ENCODE measurements at places on chromosomes 5 and 9.

- no peak for DNase-seq
These were observed 9.1 kb upstream of the GPSM1 start for GRCh38 chr9:136318111-136318775.

DNA sequence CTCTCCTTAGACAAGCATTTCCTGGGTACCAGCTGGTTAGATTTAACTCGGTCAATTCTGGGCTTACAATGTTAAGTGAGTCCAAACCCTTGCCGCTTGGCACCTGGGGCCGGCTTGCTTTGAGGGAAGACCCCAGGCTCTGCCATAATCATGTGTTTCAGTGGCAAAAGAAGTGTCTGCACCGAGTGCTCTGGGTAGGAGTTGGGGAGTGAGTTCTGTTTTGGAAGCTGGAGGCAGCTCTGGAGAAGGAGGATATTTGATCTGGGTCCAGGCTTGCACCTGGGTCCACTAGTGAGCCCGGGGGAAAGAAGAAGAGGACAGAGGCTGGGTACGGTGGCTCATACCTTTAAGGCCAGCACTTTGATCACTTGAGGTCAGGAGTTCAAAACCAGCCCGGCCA, 8.4 kb upstream of the OLFM1 start:
- no peak for DNase-seq

- DNase-seq: no peak
These were observed 122.4 kb upstream of the FGF10 start for GRCh38 chr5:44511596-44511995.

DNA sequence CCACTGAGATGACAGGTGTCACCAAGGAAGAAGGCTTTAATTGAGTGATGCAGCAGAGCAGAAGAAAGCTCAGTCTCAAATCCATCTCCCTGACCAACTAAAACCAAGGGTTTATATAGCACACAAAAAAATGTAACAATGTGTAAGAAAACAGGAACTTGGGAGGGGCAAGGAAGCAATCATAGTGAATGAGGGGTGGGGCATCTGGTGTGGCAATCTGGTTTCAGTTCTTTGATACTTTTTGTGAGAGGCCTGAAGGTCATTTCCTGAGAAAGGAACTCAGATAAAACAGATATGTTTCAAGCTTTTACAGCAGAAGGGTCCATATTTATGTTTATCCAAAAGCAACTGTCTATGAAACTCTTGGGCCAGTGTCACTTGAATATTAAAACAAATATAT, 19.7 kb downstream of the CD180 start:
- DNase-seq: no peak

DNA sequence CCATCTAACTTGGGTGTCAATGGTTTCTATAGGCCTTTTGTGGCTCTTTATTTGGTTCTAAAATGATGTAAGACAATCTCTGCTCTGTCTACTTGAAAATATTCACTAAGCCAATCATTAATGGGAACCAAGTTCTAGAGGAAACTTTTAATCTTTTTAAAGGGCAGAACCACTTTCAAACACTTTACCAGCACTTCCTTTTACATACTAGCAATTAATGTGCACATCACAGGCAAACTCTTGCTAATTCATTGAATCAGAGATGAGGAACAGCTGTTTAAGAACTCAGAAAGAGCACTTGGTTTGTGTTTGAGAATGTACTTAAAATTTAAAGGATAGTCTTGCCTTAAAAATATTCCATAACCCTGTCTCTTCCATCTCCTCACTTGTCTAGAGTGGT, 83.4 kb downstream of the PAPPA start:
- no peak for DNase-seq

- DNase-seq: no peak
These were observed 103.3 kb upstream of the EDIL3 start for GRCh38 chr5:84487963-84488362.

- DNase-seq: no peak
These were observed 3.3 kb downstream of the EXOC3 start for GRCh38 chr5:446066-446882.

DNA sequence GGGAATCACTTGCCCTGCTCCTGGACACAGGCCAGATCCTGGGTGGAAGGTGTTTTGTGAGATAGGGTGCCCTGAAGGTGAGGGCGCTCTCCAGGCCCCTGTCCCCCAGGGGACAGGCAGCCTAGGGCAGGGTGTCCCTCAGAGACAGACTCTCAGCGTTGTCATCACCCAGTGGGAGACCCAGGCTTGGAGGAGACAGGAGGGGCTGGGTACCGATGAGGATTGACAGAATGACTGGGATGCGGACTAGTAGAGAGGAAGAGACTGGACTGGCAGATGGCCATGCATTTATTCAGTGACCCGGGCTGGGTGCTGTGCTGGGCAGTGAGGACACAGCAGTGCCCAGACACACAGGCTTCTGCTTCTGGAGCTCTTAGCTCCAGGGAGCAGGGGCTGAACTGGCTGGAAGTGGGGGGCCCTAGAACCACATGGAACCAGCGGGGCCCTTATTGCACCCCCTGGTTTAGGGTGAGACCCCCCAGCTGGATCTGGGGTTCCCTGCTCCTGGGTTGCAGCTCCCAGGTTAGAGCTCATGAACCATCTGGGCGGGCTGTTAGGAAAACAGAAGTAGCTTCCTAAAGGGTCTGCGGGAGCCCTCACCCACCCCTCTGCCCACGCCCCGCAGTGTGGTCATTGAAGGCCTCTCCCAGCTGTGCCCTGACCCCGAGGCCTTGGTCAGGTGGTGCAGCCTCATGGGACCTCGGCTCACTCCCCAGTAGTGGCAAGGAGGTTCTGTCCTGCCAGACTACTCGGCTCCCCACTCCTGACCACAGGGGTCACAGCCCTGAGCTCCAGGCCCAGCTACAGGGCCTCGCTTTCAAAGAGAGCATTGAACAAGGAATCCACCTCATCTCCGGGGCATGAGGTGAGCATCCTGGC, 116.7 kb upstream of the LMX1B start:
- no peak for DNase-seq

GRCh38 chr9:132744881-132745755, 74.9 kb downstream of the GTF3C4 start:
- DNase-seq: no peak

DNA sequence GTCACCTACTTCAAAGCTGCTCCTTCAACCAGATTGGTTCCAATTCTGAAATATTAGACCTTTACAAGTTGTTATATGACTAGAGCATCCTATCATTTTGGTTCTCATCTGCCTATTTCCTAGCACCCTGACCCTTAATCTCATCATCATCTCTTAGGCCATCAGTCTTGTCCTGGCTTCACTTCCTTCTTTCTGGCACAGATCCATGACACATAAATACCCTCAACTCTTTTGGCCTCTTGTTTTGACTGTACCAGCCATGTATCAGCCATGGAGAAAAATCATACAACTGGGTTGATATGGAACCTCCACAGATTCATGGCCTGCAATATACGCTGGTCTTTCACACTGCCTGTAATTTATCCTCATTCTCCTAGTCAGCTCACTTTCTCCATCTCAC, 123.1 kb upstream of the FBXL17 start:
- no peak for DNase-seq

GRCh38 chr9:385818-386398, 171.2 kb downstream of the DOCK8 start:
- DNase-seq: no peak

- DNase-seq: no peak
These were observed 442 bp downstream of the NEURL1B start for GRCh38 chr5:172641359-172642050.

DNA sequence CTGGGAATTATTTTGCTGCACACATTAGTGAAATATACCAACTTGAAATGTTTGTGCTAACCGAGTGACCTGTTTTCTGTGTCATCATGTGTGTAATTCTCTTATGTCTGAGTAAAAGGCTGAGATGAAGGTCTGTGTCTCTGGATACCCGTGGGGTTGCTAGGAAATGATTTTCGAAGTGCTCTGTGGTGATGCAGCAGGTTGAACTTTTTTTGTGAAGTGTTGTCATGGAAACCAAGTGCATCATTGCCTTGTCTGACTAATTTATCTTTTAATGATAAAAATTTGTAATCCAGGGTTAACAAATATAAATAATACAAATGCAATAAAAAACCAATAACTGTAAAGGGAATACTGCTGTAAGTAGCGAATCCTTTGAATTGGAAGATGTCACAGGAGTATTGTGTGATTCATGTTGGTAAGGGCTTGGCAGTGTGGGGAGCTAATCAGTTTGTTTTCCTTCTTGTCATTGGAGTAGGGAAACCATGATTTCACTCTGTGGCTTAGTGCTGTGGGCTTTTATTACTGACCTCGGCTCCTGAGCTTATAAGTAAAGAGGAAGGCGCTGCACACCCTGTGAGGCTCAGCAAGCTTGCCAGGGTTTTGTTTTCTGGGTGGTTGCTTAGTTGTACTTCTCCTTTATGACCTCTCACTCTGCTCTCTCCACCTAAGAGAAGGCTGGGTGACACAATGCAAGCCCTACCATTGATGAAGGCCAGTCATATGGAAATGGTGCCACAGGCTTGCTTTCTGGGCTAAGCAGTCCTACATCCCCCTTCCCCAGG, 22.3 kb downstream of the PDE8B start:
- no peak for DNase-seq

DNA sequence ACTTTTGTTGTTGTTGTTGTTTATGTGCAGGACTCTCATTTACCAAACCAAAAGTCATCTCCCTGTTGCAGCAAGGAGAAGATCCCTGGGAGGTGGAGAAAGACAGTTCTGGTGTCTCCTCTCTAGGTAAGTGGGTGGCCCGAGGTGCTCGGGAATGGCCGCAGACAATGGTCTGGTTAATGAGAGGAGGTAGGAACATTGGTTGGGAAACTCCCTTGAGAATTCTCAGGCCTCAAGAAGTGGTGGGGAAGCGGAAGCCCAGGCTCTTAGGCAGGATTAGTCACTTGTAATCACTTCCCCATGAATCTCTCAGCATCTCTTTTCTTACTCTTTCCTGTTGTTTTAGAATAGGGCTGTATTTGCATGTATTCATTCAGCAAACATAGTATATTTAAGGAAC, 7.2 kb downstream of the ZNF354B start:
- DNase-seq: no peak

- no peak for DNase-seq
These were observed 344 bp downstream of the NEUROG1 start for GRCh38 chr5:135535420-135535819.

- no peak for DNase-seq
These were observed 186.5 kb upstream of the WWC1 start for GRCh38 chr5:168104811-168105481.

- no peak for DNase-seq
These were observed 15.7 kb downstream of the CEP72 start for GRCh38 chr5:627840-628239.

GRCh38 chr5:129652349-129653056, 95.4 kb upstream of the MINAR2 start:
- DNase-seq: no peak

- no peak for DNase-seq
These were observed 680 bp downstream of the GPX8 start for GRCh38 chr5:55160493-55161209.

DNA sequence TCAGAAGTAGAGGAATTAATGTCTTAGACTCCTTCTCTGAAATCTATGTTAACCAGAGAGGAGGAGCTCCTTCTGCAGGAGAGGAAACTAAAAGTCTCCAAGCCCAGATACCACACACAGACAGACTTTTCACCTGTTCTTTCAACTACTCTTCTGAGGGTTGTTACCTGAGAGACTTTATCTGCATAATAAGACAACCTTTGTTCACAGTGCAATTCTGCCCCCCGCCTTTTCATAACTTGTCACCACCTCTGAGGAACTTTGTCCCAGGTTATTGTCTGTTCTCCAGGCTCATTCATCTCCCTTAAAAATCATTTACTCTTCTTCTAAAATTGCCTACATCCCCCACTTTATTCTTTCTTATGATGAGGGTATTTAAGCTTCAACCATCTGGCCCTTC, 9.4 kb upstream of the GALNT10 start:
- no peak for DNase-seq

GRCh38 chr5:145360936-145361335, 474.2 kb downstream of the PRELID2 start:
- DNase-seq: no peak

GRCh38 chr5:153623751-153624450, 133.4 kb downstream of the GRIA1 start:
- no peak for DNase-seq

DNA sequence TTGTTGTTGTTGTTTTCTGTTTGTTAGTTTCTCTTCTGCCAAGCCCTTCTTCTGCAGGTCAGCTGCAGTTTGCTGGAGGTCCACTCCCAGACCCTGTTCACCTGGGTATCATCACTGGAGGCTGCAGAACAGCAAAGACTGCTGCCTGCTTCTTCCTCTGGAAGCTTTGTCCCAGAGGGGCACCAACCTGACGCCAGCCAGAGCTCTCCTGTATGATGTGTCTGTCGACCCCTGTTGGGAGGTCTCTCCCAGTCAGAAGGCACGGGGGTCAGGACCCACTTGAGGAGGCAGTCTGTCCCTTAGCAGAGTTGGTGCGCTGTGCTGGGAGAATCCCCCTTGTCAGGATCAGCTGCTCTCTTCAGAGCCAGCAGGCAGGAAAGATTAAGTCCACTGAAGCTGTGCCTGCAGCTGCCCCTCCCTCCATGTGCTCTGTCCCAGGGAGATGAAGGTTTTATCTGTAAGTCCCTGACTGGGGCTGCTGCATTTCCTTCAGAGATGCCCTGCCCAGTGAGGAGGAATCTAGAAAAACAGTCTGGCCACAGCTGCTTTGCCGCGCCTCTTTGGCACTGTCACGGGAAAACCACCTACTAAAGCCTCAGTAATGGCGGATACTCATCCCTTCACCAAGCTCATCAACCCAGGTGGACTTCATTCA, 299.2 kb downstream of the EDIL3 start:
- no peak for DNase-seq

GRCh38 chr5:73365990-73366667, 82.4 kb downstream of the FOXD1 start:
- DNase-seq: no peak

DNA sequence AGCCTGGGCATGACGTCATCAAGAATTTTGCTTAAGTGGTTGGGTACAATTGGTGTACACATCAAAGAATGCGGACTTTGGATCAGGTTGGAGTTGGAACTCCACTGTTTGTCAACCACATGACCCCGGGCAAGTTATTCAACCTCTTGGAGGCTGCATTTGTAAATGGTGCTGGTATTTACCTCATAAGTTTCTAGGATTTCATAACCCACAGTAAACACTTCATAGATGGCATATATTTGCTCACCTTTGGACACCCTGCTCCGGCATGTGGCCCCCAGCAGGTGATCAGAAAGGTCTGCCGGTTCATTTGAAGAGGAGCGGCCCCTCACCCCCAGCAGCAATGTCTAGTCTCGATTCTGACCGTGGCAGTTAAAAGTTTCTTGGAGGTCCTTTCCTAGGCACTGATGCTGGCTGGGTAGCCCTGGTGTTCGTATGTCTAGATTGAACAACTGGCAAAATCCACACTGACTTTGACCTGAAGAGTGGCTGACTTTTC, 60.6 kb downstream of the IL6ST start:
- no peak for DNase-seq

Data from stimulated activated CD4-positive, alpha-beta T cell treated with anti-CD3 and anti-CD28 coated beads, Interleukin-1b, Interleukin-23, amount 100 ng/mL, for 1 hour (primary cell).